ENCODE measurements at places on chromosomes 2 and 18.

DNA sequence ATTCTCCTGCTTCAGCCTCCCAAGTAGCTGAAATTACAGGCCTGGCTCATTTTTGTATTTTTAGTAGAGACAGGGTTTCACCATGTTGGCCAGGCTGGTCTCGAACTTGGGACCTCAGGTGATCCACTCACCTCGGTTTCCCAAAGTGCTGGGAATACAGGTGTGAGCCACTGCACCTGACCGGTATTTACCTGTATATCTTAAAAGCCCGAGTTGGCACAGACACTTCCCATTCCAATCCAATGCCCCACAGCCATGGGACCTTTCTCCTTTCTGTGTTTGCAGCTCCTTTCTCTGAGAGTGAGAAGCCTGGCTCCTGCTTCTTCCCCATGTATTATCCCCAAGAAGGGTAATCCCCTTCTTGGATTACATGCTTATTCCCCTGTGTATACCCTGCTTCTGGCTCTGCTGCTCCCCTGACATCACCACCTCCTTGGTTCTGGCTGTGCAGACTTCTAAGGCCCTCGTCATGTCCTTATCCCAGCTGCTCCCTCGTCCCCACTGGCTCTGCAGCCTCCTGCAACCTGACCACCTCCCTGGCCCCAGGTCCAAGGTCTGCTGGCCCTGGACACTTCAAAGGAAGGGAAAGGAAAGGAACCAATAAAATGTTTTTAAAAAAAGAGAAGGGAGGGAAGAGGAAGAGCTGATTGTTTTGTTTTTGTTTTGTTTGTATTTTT lies 52.8 kb downstream of the INPP5D start:
- DNase-seq, result no peak

DNA sequence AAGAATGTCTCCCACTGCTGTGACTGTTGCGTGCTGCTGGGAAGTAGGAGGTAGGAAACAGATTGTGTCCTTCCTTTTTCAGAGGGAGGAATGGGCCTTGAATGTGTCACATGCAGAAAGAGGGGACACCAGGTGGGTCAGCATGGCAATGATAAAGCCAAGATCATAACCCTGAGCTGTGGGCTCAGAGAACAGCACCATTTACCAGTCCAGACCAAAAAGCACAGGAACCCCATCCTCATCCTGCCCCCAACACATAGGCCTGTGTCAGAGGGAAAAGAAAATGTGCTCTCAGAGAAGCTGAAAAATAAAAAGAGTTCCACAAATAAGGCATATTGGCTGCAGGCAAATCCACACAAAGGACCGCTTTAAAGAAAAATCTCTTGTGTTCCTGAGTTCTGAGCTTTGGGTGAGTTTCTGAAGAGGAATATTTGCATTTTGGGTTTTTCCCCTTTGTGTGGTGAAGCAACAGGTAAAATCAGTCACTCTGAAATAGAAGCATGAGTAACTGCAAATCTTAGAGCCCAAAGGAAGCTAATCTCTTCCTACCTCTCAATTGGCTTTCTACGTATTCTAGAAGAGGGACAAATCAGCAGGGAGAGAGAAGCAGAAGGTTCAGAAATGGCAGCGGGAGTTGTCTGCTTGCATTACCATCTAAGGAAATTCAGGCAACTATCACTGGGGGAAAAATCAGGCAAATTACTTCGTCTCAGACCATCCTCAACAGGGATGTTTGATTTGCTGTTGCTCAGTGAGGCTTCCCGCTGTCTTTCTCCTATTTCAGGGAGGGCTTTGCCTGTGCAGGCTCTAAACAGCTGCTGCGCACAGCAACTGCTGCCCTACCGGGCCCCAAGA lies 106.8 kb downstream of the BCL11A start:
- no peak for DNase-seq

GRCh38 chr18:35172451-35173035 lies 68.3 kb upstream of the ZNF397 start:
- DNase-seq, result no peak

GRCh38 chr2:54164106-54164505 lies 48.7 kb downstream of the ACYP2 start:
- DNase-seq, result no peak

GRCh38 chr2:26274058-26274613 lies 29.4 kb downstream of the HADHB start:
- no peak for DNase-seq

GRCh38 chr2:57884281-57884680 lies 162.3 kb upstream of the VRK2 start:
- no peak for DNase-seq

- DNase-seq, result no peak
Observed at GRCh38 chr18:34609986-34610648, 100.0 kb upstream of the DTNA start.

DNA sequence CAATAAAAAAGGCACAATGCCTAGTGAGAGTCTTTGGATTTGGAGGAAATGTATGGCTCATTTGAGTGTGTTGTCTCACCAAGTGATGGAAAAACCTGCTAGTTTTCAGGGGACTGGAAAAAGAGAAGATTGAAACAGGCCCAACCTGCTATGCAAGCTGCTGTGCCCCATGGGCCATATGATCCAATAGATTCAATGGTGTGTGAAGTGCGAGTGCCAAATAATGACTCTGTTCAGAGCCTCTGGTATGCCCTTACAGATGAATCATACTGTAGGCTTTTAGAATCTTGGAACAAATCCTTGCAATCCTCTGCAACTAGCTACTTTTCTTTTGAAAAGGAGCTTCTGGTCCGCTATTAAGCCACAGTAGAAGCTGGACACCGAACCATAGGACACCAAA lies 529.8 kb upstream of the CNTNAP5 start:
- DNase-seq, result no peak

DNA sequence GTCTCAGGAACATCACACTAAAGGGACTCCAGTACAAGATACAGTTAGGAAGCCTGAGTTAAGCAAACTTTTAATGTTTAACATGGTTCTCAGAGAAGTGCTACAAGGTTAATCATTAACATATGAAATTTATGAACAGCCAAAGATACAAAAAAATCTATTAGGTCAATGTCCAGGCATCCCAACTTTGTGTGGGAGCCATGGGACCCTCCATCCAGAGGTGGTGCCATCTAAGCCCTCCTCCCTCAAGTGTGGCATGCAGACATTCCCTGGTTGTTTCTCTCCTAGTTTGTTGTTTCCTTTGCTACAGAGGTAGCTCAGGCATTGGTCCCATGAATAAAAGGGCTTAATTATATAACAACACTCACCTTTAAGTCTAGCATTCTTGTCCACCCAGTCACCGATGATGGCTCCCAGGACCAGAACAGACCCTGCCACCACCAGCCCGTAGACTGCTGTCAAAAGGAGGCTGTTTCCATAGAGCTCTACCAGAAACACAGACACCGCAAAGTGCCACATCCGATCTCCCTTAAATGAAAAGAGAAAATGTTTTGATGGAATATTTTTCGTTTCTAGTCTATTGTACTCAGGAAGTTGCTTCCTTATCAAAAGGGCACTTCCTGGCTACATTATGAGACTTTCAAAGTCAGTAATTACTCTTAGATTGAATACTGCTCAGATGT lies 5.7 kb downstream of the SLC40A1 start:
- no peak for DNase-seq

- DNase-seq, result no peak
Observed at GRCh38 chr2:173192071-173192470, 116.4 kb downstream of the MAP3K20 start.

GRCh38 chr2:60071490-60071831 lies 482.0 kb downstream of the BCL11A start:
- DNase-seq, result no peak

DNA sequence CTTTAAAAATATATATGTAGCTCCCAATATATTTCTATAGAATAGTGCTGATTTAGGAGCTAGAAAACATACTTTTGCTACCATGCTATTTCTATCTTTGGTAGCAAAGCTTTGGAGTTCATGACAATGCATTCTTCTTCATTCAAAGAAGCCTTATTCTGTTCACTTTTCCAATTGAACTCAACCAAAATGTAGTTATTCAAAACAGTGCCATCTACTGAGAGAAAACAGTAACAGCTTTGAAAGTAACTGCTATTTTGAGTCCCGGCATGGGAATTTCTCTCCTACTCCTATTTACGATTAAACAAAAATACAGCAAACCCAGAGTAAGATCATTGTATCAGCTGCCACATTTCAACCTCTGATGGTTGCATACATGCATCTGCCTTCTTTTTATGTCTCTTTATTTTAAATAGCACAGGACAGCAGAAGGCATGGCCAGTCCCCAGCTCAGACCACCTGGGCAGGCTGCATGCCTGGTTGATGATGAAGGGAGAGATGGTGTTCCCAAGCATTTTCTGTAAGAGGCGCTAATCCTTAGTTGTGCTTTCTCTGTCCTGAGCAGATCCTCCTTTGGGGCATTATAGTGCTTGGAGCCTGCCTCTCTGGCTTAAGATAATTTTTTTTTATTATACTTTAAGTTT lies 69.7 kb upstream of the SULT1C3 start:
- no peak for DNase-seq

DNA sequence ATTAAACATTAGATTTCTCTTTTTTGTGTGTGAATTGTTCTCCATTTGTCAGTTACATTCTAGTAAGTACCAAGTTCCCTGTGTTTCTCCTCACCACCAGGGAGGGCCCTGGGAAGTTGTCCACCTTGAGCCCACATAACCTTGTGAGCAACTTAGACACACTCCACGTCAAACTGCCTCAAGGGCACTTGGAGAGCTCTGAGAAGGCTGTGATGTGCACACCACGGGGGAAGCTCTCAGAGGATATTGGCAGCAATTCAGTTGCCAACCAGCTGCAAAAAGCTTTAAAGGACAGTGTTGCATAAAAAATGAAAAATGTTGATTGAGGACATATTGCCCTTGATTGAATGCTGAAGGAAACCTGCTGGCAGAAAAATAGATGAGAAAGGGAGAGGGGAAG lies 743.6 kb downstream of the RNF144A start:
- DNase-seq, result no peak

- DNase-seq, result no peak
Observed at GRCh38 chr18:49682173-49682802, 120.4 kb downstream of the LIPG start.

GRCh38 chr18:68965817-68966216 lies 167.9 kb downstream of the CCDC102B start:
- no peak for DNase-seq

DNA sequence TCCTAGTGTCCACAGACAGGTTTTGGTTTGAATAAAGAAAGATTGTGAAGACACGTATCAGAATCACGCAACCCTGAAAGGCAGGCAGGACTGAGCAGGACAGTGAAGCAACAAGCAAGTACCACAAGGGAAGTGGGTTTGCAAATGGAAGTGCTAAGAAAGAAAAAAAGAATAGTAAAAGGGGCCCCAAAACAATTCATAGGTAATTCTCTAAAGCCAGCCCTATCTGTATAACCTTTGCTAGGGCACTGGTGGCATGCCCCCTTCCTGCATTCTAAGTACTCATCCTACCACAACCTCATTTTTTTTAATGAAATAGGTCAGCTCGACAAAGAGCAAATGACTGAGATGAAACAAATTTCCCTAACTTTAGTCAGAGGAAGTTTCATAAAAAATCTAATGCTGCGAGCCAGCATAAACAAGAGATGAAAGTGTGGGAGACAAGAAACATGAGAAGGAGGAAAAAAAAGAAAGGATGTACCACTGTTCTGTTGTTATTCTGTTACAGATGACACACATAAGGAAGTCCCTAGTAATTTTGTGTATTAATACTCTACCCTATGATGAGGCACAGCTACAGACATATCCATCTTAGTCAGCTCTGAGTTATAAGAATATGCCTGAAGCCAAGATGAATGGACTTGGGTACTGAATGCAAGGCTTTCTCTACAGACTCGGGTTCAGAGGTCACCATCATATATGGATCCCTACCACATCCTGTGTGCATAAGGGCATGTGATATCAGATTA lies 32.2 kb downstream of the IKZF2 start:
- no peak for DNase-seq

Data from stimulated activated CD4-positive, alpha-beta T cell treated with anti-CD3 and anti-CD28 coated beads, TNF-alpha, amount 100 ng/mL, for 48 hours (primary cell).